ENCODE measurements at places on chromosomes 2 and 18. TPM values are rescaled to one million over a fixed set of nuclear protein-coding genes. Genes with fewer than 3 reads are reported as not detected.

Gene RNPEPL1
- total RNA-seq, result 16.7 TPM

GRCh38 chr2:238097988-238098871 lies 1.9 kb upstream of the ESPNL start:
- DNase-seq, result peak; percentile 61

GRCh38 chr18:25335676-25336075 lies 16.3 kb downstream of the ZNF521 start:
- DNase-seq, result no peak

DNA sequence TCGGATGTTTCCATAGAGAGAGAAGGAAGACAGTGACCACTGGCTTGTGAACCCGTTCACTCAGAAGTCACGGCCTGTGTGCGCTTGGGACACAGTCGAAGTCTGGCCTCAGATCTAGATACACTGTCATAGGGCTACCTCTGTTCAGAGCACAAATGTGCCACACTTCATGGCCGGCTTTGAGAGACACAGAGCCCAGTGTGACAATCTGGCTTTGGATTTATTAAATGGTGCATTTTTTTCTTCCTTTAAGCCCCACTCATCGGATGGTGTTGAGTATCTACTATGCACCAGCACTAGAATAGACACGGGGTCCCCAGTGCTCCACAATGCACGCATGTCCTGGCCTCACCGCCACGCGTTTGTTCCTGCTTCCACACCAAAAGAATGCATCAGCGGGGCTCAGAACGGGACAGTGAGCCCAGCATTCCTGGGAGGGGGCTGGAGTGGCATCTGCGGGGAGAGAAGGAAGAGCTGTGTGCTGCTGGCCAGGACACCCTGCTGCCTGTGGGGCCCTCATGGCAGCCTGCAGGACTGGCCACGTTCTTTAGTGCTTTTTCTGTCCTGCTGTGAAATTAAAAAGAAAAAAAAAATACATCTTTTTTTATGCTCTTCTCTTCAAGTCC lies 738.9 kb upstream of the SALL3 start:
- DNase-seq, result no peak

DNA sequence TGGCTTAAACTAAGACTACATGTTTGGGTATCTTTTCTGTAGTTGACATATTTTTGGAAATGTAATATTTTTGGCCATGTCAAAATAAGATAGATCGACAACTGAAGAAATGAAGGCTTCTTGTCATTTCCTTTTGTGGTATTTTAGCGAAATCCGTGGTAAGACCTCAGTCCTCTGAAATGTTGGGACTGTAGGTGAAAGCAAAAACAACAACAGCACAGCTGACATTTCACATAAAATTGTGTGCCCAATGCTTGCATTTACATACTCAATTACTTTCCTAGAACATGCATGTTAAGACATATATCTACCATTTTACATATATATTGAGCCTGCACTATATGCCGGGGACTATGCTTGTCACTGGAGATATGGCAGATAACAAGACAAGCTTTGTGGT lies 50.2 kb downstream of the SPP2 start:
- no peak for DNase-seq

Gene ZNF804A
- 0.29 TPM for total RNA-seq

GRCh38 chr18:52001106-52001505 lies 338.9 kb upstream of the DCC start:
- DNase-seq, result no peak

DNA sequence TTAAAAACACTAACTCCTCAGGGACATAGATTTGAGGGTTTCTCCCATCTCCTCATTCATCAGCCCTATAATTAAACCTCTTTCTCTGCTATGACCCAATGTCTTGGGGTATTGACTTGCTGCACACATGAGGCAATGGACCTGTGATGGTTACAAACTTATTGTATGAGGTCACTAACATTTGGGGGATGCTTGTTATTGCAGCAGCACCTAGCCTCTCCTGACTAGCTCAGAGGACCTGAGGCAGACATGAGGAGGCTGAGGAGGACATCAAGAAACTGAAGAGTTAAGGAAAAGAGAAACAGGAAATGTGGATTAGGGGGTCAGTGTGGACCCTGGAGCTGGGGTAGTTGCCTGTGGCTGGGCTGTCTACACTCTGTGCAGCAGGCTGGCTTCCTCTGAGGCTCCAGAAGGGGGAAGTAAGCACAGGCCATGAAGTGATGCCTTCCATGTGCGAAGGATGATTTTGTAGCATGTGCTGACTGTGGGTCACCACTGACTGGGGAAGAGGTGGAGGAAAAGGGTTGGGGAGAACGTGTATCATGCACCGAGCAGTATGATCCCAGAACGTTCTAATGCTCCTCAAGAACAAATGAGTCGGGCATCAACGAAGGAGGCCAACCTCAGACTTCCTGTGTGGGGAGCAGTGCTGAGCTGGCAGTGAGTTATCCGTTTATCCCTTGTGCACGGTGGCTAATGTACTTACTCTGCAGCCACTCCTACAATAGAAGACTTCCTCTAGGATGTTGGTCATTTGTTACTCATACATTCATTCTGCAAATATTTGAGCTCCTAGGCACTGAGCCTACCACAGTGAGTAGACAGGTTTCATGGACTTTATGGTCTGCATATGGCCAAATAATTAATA lies 42.1 kb upstream of the RFX8 start:
- DNase-seq, result peak; percentile 99

DNA sequence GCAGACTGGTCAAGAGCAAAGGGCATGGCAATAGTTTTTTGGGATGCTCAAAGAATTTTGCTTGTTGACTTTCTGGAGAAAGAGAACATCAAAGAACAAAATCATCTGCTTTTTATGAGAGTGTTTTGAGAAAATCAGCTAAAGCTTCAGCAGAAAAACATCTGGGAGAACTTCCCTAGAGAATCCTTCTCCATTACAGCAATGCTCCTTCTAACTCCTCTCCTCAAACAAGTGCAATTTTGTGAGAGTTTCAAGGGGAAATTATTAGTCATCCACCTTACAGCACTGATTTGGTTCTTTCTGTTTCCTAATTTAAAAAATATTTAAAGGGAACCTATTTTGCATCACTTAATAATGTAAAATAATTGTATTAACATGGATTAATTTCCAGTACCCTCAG lies 226.9 kb upstream of the NXPH2 start:
- DNase-seq, result no peak

Gene RTP5
- not detected for total RNA-seq

Gene TDRD15
- total RNA-seq, result not detected

GRCh38 chr18:48932462-48932818 lies 18.3 kb downstream of the SMAD7 start:
- DNase-seq, result no peak

Gene EML6
- total RNA-seq, result 0.34 TPM

DNA sequence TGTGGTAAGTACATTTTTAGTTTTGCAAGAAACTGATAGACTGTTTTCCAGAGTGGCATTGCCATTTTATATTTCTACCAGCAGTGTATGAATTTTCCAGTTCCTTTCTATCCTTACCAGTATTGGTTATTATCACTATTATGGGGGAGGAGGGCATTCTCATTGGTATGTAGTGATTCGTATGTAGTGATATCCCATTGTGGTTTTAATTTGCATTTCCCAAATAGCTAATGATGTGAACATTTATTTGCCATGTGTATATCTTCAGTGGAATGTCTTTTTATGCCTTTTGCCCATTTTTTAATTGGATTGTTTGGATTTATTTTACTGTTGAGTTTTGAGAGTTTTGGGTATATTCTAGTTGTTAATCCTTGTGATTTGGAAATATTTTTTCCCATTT lies 16.9 kb downstream of the EIF5B start:
- peak; percentile 32 for DNase-seq

Gene MC5R
- total RNA-seq, result not detected

DNA sequence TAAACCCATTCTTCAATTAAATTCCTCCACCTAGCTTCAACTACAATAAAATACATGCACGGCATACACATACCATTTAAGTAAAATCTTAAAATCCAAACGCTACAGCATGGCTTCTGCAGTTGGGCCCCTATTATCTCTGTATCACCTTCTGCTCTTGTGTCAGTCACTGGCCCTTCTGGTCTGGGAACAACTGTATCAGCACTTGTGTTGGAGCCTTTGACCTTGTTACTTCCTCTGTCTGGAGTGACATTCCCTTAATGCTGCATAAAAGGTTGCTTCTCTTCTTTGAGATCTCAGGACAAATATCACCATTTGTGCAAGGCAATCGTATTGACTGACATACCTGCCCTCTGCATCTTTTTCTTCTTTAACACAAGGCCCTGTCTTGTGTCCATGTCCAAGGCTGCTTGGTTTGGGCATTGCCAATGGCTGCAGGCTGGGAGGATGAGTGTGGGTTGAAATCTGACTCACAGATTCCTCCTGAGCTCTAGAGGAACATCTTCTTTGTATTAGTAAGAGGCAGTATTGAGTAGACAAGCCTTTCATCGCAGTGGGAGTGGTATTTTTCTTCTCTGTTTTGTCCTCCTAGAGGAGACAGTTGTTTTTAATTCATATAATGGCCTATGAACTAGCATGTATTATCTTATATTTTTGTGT lies 267.8 kb upstream of the TRIB2 start:
- DNase-seq, result peak; percentile 32

GRCh38 chr2:59701271-59701994 lies 852.0 kb downstream of the BCL11A start:
- no peak for DNase-seq

Data from LHCN-M2 (cell line).